ENCODE measurements at places on chromosomes 4 and X.

DNA sequence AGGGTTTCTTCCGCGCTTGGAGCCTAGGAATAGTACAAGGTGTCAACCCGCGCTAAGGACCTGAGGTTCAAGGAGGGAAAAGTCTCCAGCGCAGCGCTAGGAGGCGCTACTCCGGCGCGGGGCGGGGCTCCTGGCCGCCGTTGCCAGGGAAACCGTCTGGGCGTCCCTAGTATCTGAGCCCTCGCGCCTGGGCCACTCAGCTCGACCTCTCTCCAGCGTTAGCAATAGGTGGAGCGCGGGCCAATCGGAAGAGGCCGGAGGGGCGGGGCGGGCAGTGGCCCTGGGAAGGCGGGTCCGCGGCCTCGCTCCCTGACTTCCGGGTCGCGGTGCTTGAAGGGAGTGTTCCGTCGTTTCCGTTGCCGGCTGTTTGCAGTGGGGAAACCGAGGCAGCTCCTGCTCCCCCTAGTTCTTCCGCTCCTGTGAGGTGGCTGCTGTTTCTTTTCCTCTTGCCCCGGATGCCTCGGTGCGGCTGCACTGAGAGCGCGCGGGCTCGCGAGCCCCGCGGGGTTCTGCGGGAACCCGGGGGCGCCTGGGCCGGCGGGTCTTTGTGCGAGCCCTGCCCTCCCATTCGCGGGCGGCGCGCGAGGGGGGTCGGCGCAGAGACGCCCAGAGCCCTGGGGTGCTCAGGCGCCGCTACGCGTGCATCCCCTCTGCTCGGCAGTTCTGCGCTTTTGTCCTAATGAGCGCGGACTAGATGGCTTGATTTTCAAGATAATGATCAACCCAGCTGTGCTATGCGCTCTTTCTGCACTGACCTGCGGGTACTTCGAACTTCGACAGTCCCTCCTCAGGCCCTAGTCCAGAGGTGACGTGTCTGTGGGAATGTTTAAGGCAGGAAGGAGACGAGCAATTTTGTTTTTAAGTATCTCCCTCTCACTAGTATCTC lies at the start of gene ELMOD2:
ELMOD2 (plus strand) TSS at position 312 of the 886 bp plus-strand sequence. CDS start 1,261 bp downstream, outside the sequence.
- DNase-seq, result peak; percentile 97

DNA sequence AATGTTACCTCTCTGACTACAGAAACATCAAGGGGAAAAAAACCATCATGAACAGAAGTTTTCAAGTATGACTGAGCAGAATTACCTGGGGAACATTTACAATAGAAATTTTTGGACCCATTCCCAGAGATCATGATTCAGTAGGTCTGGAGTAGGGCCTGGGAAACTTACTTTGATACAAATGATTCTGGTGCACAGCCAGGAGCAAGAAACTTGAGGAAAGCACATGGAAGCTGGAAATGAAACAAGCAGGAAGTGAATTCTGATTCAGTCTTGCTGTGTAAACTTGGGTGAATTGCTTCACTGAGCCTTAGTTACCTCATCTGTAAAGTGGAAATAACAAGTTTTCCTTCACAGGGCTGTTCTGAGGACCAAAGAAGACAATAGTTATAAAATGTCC lies 192.5 kb upstream of the TAPT1 start:
- no peak for DNase-seq

GRCh38 chr4:75549019-75549418 lies 6.8 kb upstream of the ODAPH start:
- DNase-seq, result no peak

DNA sequence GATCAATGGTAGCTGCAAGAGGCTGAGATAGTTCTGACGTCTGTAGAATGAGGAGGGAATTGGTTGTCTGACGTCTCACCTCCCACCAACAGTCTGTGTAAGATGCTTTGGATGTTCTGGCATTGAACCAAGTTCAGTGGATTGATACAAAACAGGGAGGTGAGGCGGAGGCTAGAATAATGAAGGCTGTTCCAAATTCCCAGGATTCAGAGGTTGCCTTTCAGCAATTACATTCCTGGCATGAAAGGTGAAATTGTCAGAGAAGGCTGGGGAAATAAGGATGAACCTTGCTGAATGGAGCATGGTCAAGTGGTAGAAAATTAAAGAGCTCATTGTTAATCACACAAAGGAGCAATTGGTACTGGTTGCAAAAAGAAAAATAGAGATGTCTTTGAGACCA lies 241.6 kb downstream of the FBXW7 start:
- no peak for DNase-seq

GRCh38 chrX:97326456-97326855 lies 442.7 kb downstream of the RPA4 start:
- no peak for DNase-seq

DNA sequence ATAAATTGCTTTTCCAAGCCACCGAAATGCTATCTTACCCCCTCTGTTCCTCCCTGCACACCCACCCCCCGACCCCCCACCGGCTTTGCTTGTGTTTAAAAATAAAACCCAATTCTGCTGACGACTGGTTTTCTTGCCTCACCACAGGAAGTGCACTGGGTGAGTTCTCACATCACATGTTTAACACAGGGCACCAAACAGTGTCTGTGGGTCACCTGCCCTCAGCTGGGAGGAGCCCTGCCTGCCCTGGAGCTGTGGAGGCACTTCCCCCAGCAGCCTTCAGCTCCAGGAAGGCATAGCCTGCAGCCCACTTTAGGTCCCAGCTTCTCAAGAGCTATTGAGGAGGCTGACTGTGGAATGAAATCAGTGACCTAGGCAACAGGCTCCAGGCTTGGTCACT lies 8.8 kb downstream of the TMEM255A start:
- DNase-seq, result no peak

- no peak for DNase-seq
Observed at GRCh38 chr4:138087066-138087719, 155.0 kb downstream of the SLC7A11 start.

DNA sequence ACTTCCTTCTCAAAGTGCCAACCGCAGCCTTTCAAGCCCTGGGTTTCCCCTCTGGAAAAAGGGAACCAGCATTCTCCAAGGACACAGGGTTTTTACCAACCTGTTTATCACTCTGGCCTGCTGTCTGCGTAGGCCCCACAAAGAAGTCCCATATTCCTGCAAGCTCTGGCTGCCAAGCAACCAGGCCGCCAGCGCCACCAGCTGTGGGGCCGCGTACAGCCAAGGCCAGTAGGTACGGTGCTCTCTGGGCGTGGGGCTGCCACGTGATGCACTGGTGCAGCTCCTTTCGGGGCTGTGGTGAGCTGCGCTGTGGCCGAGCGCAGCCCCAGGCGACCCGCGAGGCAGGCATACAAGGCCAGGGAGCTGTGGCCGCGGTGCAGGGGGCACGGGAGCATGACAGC lies 22.1 kb downstream of the LUZP4 start:
- no peak for DNase-seq

DNA sequence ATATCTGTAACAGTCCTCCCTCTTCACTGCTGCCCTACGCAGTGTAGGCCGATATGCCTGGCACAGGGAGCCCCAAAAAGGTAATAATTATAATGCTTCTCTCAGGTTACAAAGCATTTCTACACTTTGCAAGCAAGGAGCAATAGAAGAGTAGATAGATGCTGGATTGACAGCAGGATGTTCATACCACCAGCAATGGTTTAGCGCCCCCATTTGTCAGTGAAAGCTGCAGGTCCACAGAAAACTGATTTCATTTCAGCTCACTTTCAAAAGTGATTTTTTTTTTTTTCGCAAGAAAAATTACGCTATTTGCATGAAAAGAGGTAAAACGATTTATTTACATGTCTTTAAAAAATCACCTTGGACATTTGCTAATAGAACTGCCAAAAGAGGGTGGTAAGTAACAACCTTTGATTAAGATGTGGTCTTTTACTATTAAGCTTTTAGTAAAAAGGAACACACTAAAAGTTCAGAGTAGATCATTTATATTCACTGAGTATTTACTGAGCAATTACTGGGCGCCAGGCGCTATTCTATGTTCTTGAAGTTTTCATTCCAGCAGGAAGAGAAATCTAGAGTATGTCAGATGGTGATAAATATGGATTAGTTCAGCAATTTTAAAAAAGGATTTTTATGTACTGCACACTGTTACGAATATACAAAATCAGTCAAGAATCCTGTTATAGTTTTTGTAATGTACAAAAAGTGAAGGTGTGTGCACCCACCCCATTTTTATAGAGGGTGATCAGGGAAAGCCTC lies 34.4 kb downstream of the HPF1 start:
- no peak for DNase-seq

DNA sequence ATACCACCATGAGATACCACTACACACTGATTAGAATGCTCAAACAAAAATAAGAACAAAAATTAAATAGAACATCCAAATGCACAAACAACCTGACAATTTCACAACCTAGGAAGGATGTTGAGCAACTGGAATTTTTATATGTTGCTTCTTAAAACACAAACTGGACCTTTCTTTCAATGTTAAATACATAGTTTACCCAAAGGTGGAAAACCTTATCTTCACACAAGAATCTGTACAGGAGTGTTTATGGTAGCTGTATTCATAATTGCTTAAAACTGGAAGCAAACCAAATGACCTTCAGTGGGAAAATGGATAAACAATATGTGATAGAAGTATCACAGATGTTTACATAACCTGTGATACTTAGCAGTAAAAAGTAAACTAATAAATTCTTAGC lies 573.8 kb downstream of the MAGEB5 start:
- no peak for DNase-seq

- DNase-seq, result no peak
Observed at GRCh38 chr4:16136311-16136710, 52.5 kb upstream of the PROM1 start.

DNA sequence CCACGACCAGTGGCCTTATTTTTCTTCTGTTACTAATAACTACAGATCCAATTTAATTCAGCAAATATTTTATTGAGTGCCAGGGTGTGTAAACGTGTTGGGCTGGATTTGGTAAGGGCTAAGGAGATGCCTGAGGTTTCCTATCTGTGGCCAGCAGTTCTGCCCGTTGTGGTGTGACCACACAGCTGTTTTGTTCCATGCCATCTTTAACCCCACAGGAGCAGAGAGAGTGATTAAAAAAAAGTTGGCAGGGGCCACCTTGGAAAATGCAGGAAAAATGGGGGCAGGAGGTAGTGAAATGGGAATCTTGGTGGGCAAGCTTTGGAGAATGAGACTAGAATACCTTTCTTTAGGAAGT lies 1.1 kb downstream of the PLAC8 start:
- DNase-seq, result no peak

DNA sequence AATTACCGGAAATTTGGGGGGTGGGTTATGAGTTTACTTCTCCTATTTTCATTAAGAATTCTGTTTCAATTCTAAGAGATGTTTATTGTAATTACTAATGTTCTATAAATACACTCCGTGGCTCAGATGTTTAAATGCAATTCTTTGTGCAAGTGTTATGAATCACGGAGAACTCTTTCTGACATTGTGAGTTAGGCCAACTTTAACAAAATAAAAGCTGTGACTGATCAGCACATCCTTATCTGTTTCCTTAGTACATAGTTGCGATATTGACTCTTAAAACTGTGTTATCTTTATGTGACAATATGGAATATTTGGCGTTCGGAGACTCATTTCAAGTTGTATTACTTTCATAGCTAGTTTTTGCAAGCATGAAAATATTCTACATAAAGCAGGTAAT lies 902 bp downstream of the KLHL4 start:
- no peak for DNase-seq

- DNase-seq, result no peak
Observed at GRCh38 chr4:137238456-137239162, 293.7 kb downstream of the PCDH18 start.

- no peak for DNase-seq
Observed at GRCh38 chrX:11632732-11633131, 33.0 kb downstream of the ARHGAP6 start.

DNA sequence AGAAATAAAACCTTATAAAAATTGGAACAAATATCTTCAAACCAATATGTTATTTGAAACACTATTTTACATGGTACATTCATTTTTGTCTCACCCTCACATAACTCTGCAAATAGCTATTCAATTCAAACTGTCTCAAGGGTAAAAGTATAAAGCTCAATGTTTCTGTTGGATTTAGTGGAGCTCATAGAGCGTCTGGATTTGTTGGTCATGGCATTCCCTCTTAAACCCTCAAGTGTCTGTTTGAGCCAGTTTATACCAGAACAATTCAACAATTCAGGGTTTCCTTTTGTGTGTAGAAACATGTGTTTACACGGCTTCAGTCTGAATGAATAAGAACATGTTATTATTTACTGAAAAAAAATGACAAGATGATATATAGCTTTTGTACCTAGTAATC lies 161.6 kb downstream of the PCDH18 start:
- DNase-seq, result no peak

GRCh38 chrX:47264483-47265173 lies 31.8 kb downstream of the USP11 start:
- DNase-seq, result no peak

DNA sequence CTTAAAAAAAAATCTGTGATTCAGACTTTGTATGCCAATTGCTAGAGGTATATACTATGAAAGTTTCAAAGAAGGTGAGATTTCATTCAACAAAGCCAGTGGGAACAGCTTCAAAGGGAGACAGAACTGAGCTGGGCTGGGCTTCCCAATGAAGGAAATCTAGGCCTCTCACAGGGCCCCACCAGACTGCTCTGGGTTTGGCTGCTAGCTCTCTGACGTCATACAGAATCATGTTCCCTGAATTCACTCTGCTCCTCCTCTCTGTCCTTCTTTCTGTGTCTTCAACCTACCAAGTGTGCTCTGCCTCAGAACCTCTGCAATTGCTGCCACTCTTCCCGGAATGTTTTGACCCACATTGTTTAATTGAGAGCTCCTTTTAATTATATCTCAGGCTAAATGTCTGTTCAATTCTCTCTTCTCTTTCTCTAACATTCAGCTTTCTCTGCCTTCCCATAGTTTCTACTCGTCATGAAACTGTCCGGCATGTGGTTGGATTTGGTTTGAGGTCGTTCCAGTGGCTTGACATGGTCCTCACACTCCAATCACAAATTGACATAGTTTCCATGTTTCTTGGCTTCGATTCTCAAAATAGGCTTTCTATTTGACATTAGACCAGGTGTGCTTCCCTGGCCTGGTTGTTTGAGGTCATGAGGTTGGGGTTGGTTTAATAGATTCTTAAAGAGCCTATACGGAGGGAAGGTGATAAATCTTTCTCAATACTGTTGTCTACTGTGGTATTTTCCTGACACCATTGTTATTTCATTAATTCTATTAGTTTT lies 282.1 kb upstream of the EMCN start:
- no peak for DNase-seq

DNA sequence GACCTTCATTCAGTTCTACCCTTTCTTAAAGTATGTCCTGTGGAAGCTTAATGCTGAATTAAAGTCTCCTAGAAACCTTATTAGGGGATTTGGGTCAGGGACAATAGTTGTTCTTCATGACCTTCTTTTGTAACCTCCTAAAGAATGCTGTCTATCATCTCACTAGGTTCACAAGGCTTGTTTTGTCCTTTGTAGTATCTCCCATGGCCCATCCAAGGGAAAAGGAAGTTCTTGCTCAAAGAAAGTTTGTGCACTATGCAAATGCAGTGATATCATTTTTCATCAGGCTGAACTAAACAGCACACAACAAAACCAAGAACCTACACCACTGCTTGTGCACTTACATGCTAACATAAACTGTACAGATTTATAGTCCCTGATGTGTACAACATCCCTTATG lies 46.6 kb upstream of the PGM2 start:
- DNase-seq, result no peak

- no peak for DNase-seq
Observed at GRCh38 chrX:6983207-6983955, 164.1 kb upstream of the STS start.
